Dermis blood vessel endothelial cell (primary cell): ENCODE measurements at places on chromosomes 2 and 18. TPM values are rescaled to one million over a fixed set of nuclear protein-coding genes. Genes with fewer than 3 reads are reported as not detected.

UGT1A8 gene
- not detected in 2 replicates for total RNA-seq

RAB27B gene
- total RNA-seq = under 0.01 and 0.05 TPM in 2 replicates

SERPINB11 gene
- not detected in 2 replicates for total RNA-seq

CXCR2 gene
- total RNA-seq = not detected in 2 replicates

BMP10 gene
- not detected in 2 replicates for total RNA-seq

SLC23A3 gene
- 1.3 and 3.2 TPM in 2 replicates for total RNA-seq

CENPO gene
- 11.6 and 24.9 TPM in 2 replicates for total RNA-seq

CMPK2 gene
- 0.84 and 1.9 TPM in 2 replicates for total RNA-seq

GPR45 gene
- not detected in 2 replicates for total RNA-seq

COL4A3 gene
- under 0.01 TPM in 2 replicates for total RNA-seq

RTP5 gene
- not detected in 2 replicates for total RNA-seq

UBE2E3 gene
- 51.9 and 75.2 TPM in 2 replicates for total RNA-seq

TLX2 gene
- total RNA-seq = 0.17 TPM in 1 of 2 replicates, not detected in the other

PSMA8 gene
- not detected in 2 replicates for total RNA-seq

GKN1 gene
- total RNA-seq = not detected in 2 replicates

GRHL1 gene
- total RNA-seq = 0.37 and 0.85 TPM in 2 replicates

ABCB11 gene
- under 0.01 and 0.09 TPM in 2 replicates for total RNA-seq

FEZ2 gene
- total RNA-seq = 103 and 115 TPM in 2 replicates

ABHD1 gene
- not detected in 2 replicates for total RNA-seq

ZNF521 gene
- total RNA-seq = 173 and 188 TPM in 2 replicates

ASIC4 gene
- total RNA-seq = not detected in 2 replicates

CDH2 gene
- 1.8 and 1.9 TPM in 2 replicates for total RNA-seq

SNTG2 gene
- 0.17 TPM in 1 of 2 replicates, not detected in the other for total RNA-seq

NYAP2 gene
- not detected in 2 replicates for total RNA-seq
